GM12878 (cell line): ENCODE measurements at places on chromosomes 16 and 17. TPM values are rescaled to one million over a fixed set of nuclear protein-coding genes. Genes with fewer than 3 reads are reported as not detected.
A peak's percentile ranks its signal among the peaks of the same experiment; 100 is the strongest.

GRCh38 chr16:19907161-19907992 lies 22.7 kb upstream of the GPRC5B start:
- peak; percentile 7 for DNase-seq
- H3K27me3 ChIP-seq: no peaks in the 10 kb centered on the region
- H3K27ac ChIP-seq: no peak overlapping the region
- no peaks in the 10 kb centered on the region for H3K36me3 ChIP-seq
- H3K4me3 ChIP-seq: no peak overlapping the region
- no peaks in the 10 kb centered on the region for H3K4me1 ChIP-seq

- H3K4me3 ChIP-seq: no peak overlapping the region
- H3K36me3 ChIP-seq: no peaks in the 10 kb centered on the region
- H3K27me3 ChIP-seq: no peaks in the 10 kb centered on the region
- H3K27ac ChIP-seq: no peak overlapping the region
- no peaks in the 10 kb centered on the region for H3K4me1 ChIP-seq
Observed at GRCh38 chr16:82113741-82114140, 56.3 kb downstream of the MPHOSPH6 start.

Gene ABAT
- 1.8 and 1.9 TPM in 2 replicates for polyA plus RNA-seq

- H3K36me3 ChIP-seq: no peaks in the 10 kb centered on the region
- H3K4me3 ChIP-seq: no peak overlapping the region
Observed at GRCh38 chr17:60846175-60846574, 168.5 kb downstream of the BCAS3 start.

DNA sequence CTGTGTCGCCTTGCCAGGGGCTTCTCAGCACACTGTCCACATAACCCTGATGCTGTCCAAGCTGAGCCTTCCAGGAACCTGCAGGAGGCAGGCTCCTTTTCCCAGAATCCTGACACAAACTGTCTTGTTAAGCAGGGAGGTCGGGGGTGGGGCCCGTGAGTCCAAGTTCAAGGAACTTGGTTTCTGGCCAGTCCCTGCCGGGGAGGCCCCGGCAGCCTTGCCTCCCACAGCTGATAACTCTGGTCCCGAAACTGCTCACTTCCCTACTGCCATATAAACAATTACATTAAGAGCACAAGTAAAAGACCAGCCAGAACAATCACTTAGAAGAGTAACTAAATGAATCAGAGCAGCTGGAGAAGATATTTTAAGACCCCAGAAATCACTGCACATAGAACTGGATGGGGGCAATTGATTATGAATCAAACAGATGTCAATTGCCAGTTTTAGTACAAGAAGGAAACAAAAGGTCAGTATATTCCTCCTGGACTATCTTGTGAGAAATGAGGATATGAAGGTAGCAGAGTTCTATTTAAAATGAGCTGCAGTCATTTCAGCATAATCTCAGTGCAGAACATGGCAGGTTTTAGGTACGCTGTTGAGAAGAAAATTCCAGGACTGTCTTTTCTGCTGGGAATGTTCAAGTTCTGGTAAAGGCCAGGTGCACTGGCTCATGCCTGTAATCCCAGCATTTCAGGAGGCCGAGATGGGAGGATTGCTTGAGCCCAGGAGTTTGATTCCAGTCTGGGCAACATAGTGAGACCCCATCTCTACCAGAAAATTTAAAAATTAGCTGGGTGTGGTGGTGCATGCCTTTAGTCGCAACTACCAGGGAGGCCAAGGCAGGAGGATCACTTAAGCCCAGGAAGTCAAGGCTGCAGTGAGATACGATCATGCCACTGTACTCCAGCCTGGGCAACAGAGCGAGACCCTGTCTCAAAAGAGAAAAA lies 169.8 kb downstream of the PITPNC1 start:
- peak overlapping the region; percentile 69 for H3K27ac ChIP-seq
- H3K4me3 ChIP-seq: no peak overlapping the region
- no peaks in the 10 kb centered on the region for H3K27me3 ChIP-seq
- H3K4me1 ChIP-seq: peaks cover 22% of the 10 kb centered on the region
- no peak for DNase-seq
- H3K36me3 ChIP-seq: peaks cover 8% of the 10 kb centered on the region; the same call in 1 of the 2 replicates

GRCh38 chr16:31029272-31029671 lies 4.1 kb upstream of the STX4 start:
- no peak overlapping the region for H3K27ac ChIP-seq
- DNase-seq: no peak
- no peaks in the 10 kb centered on the region for H3K27me3 ChIP-seq
- H3K4me3 ChIP-seq: no peak overlapping the region
- H3K4me1 ChIP-seq: no peaks in the 10 kb centered on the region; the same call in 1 of the 2 replicates

DNA sequence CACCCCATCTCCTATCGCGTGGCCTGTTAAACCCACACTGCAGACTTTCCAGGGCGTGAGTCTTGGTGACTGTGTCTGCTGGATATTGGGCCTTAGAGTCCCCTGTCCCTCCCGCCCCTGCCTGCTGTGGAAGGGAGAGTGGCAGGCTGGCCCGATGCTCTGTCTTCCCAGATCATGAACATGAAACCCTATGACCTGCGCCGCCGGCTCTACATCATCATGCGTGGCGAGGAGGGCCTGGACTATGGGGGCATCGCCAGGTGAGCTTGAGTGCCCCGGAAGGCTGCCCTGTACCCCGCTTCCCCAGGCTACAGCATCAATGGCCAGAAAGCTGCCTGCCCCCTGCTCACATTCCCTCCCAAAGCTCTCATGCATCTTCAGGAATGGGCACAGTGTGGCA lies 19.5 kb upstream of the CLEC18A start:
- no peaks in the 10 kb centered on the region for H3K27me3 ChIP-seq
- H3K27ac ChIP-seq: no peak overlapping the region
- H3K4me1 ChIP-seq: no peaks in the 10 kb centered on the region

- no peak overlapping the region for H3K27ac ChIP-seq
- no peaks in the 10 kb centered on the region for H3K4me1 ChIP-seq
- no peak for DNase-seq
Observed at GRCh38 chr16:22424161-22424937, 49.9 kb upstream of the CDR2 start.

DNA sequence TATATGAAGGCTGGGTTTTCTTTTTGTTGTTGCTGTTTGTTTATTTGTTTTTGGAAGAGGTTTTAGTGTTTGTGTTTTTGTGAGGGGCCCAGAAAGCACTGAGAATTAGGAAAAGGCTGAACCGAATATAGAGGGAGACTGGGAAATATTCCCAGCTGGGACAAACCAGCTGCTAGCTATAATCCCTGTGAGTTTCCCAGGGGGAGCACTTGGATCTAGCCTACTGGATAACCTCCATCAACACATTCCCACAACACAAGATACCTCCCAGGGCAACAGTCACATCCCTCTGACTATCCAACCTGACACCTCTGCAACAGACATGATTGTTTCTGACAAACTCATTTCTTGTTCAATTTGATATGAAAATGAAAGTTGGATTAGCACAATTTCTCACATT lies 16.7 kb downstream of the CDH11 start:
- no peak overlapping the region for H3K4me3 ChIP-seq
- no peaks in the 10 kb centered on the region for H3K27me3 ChIP-seq
- H3K36me3 ChIP-seq: no peaks in the 10 kb centered on the region
- no peak for DNase-seq
- H3K27ac ChIP-seq: no peak overlapping the region

- DNase-seq: no peak
- H3K4me3 ChIP-seq: no peak overlapping the region
- H3K27ac ChIP-seq: no peak overlapping the region
- H3K27me3 ChIP-seq: no peaks in the 10 kb centered on the region
Observed at GRCh38 chr17:68085771-68086381, 50.3 kb downstream of the KPNA2 start.

Gene GRB7
- not detected in 2 replicates for polyA plus RNA-seq

Gene C16orf95
- 19.5 and 22.5 TPM in 2 replicates for polyA plus RNA-seq

DNA sequence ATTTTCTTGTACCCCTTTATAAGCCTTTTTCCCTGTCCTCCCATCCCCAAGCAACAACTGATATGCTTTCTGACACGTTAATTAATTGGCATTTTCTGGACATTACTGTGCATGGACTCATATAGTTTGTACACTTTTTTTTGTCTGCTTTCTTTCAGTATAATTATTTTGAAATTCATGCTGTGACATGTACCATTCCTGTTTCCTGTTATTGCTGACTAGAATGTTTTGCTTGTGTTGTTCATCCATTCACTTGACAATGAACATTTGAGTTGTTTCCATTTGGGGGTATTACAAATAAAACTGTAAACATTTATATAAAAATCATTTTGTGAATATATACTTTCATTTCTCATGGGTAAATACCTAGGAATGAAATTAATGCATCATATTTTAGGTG lies 50.6 kb downstream of the RBBP6 start:
- H3K4me1 ChIP-seq: no peaks in the 10 kb centered on the region
- no peak for DNase-seq
- H3K4me3 ChIP-seq: no peak overlapping the region
- H3K36me3 ChIP-seq: no peaks in the 10 kb centered on the region

- DNase-seq: no peak
- no peaks in the 10 kb centered on the region for H3K27me3 ChIP-seq
- H3K36me3 ChIP-seq: no peaks in the 10 kb centered on the region
- peak overlapping the region; percentile 93 for H3K4me3 ChIP-seq
- peaks cover 14% of the 10 kb centered on the region for H3K4me1 ChIP-seq
Observed at GRCh38 chr17:8175795-8176196, 384 bp downstream of the TMEM107 start.

- no peak for DNase-seq
- H3K27ac ChIP-seq: no peak overlapping the region
- no peak overlapping the region for H3K4me3 ChIP-seq
- H3K36me3 ChIP-seq: no peaks in the 10 kb centered on the region
- no peaks in the 10 kb centered on the region for H3K4me1 ChIP-seq
Observed at GRCh38 chr17:73555199-73555960, 88.9 kb downstream of the SDK2 start.

DNA sequence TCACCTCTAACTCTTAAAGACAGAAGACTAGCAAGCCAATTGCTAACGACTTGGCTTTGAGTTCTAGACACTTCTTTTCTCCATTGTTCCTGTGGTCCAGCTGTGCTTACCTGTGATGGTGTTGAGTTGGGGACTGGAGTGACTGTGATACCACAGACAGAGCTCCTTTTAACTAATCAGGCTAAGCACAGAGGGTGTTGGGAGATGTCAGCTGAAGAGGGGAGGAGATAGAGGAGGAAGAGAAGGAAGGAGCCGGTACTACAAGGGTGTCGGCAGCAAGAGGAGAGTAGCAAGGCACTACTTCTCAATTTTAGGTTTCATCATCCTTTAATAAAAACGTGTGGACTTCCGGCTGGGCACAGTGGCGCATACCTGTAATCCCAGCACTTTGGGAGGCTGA lies 5.1 kb upstream of the MYO1D start:
- H3K27me3 ChIP-seq: no peaks in the 10 kb centered on the region
- no peak overlapping the region for H3K27ac ChIP-seq
- H3K4me3 ChIP-seq: no peak overlapping the region
- H3K4me1 ChIP-seq: no peaks in the 10 kb centered on the region
- no peaks in the 10 kb centered on the region for H3K36me3 ChIP-seq
- DNase-seq: no peak

DNA sequence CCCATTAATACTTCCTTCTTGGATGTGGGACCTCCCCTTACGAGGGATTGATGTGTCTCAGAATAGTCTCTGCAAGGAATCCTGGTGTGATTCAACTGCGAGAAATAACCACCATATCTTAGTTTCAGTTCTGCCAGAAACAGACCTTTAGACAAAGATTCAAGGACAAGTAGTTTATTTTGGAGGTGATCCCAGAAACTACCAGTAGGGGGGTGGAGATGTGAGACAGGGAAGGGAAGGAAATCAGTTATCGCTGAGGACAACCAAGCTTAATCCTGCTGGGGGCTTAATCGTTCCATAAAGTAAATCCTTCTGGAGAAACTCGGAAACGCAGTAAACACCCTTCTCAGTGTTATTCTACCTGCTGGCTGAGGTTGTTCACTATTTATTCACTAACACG lies 5.0 kb upstream of the SDR42E1 start:
- no peak overlapping the region for H3K4me3 ChIP-seq
- no peak for DNase-seq
- no peaks in the 10 kb centered on the region for H3K4me1 ChIP-seq
- H3K36me3 ChIP-seq: no peaks in the 10 kb centered on the region

GRCh38 chr16:13883276-13883675 lies 36.7 kb upstream of the ERCC4 start:
- no peak for DNase-seq
- no peaks in the 10 kb centered on the region; the same call in 1 of the 2 replicates for H3K27me3 ChIP-seq
- H3K27ac ChIP-seq: no peak overlapping the region
- H3K4me3 ChIP-seq: no peak overlapping the region
- H3K4me1 ChIP-seq: no peaks in the 10 kb centered on the region
- no peaks in the 10 kb centered on the region for H3K36me3 ChIP-seq

DNA sequence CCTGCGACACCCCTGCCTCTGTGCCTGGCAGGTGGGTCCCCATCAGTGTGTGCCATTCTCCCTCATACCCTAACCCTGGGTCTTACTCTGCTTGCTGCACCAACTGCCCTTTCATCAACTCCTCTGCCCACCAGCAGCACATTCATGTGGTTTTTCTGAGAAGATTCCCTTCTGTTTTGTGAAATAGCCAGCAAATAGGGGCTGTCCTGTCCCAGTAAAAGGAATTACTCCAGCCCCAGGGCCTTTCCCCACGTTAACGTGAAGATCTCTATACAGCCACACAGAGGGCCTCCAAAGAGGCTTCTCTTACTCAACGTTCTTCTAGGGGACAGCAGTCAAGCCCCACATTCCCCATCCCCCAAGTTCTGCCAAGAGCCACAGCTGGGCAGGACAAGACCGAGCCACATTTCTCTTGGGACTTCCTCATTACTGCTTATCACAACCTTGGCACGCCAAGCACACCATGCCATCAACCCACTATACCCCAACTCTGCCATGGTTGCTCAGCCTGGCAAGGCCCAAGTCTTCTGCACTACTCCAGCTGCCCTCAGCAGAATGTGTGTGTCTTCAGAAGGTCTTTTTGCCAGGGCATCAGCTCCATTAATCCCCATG lies 18.7 kb upstream of the CCL2 start:
- no peaks in the 10 kb centered on the region for H3K27me3 ChIP-seq
- H3K4me3 ChIP-seq: no peak overlapping the region
- H3K36me3 ChIP-seq: no peaks in the 10 kb centered on the region
- no peak overlapping the region for H3K27ac ChIP-seq

Gene LRRC36
- polyA plus RNA-seq: 0.55 and 0.61 TPM in 2 replicates

Gene CDC42EP4
- polyA plus RNA-seq: 3.3 and 3.7 TPM in 2 replicates
